GM23338 (cell line): ENCODE measurements at places on chromosomes 4 and X. TPM values are rescaled to one million over a fixed set of nuclear protein-coding genes. Genes with fewer than 3 reads are reported as not detected.

GRCh38 chr4:46937493-46937892 is 28.4 kb upstream of the COX7B2 start:
- H3K36me3 ChIP-seq: no peaks in the 10 kb centered on the region
- peak; percentile 58 for DNase-seq
- no peaks in the 10 kb centered on the region for H3K27me3 ChIP-seq
- H3K4me3 ChIP-seq: no peak overlapping the region
- no peak overlapping the region for H3K27ac ChIP-seq

NALF2 gene
- total RNA-seq: 8.0 and 10.5 TPM in 2 replicates

DNA sequence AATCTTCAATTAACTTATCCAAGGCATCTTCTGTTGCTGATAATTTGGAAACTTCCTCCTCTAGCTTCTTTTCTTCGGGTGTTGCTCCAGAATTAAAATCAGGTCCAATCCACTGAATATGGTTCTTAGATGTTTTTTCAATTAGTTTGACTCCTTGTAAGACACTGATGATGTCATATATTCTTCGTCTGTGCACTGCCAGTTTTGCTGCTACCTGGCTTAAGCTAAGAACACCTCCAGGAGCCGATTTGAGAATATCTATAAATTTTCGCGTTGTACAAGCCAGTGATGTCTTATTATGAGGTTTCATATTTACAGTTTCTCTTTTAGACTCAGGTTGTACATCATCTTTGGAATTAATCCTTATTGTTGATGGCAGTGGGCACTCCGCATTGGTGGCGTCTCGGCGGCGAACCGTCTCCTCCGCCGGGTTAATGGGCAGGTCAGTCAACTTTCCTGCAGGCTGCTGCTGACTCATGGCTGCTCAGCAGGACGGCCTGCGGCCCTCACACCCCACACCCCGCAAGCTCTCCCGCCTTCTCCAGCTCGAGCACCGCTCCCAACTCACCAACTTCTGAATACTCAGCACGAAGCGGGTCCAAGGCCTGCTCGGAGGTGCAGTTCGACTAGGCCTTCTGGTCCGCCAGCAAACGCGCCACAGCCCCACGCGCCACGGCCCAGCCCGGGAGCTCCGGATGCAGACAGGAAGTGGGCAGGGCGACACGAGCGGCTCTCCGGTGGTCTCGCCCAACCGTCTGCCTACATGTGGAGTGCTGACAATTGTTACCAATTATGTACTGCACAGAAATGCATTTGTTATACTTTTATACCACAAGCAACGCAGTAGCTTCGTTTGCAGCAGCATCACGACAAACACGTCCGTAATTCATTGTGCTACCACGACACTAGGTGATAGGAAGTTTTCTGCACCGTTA is 49.2 kb upstream of the FHL1 start:
- peak; percentile 34 for DNase-seq
- no peak overlapping the region for H3K4me3 ChIP-seq
- no peaks in the 10 kb centered on the region for H3K27me3 ChIP-seq
- no peak overlapping the region for H3K27ac ChIP-seq

SLC34A2 gene
- 0.80 and 5.7 TPM in 2 replicates for total RNA-seq

- H3K27me3 ChIP-seq: no peaks in the 10 kb centered on the region
- no peak overlapping the region for H3K27ac ChIP-seq
- H3K4me1 ChIP-seq: no peaks in the 10 kb centered on the region
- no peak overlapping the region for H3K4me3 ChIP-seq
Measured at GRCh38 chr4:74619931-74620702, 174.2 kb downstream of the BTC start.

GRCh38 chrX:47637546-47638195 is 7.9 kb upstream of the CFP start:
- H3K4me3 ChIP-seq: peak overlapping the region; percentile 39; the same call in 1 of the 2 replicates
- 0 out of 2 replicates have a peak, but pooled peaks cover 8% of the 10 kb centered on the region for H3K36me3 ChIP-seq
- H3K4me1 ChIP-seq: no peaks in the 10 kb centered on the region
- H3K27ac ChIP-seq: peak overlapping the region; percentile 78; the same call in 1 of the 2 replicates
- no peaks in the 10 kb centered on the region for H3K27me3 ChIP-seq

- H3K4me1 ChIP-seq: no peaks in the 10 kb centered on the region; the same call in 1 of the 2 replicates
- H3K27me3 ChIP-seq: no peaks in the 10 kb centered on the region
- no peak overlapping the region for H3K4me3 ChIP-seq
Measured at GRCh38 chrX:136196691-136197155, 49.4 kb downstream of the FHL1 start.

ENPP6 gene
- total RNA-seq: 0.23 TPM in 1 of 2 replicates, not detected in the other

GRCh38 chr4:87499403-87500091 is 29.6 kb downstream of the SPARCL1 start:
- DNase-seq: no peak
- H3K4me3 ChIP-seq: no peak overlapping the region
- H3K27me3 ChIP-seq: no peaks in the 10 kb centered on the region
- no peaks in the 10 kb centered on the region for H3K4me1 ChIP-seq
- no peak overlapping the region for H3K27ac ChIP-seq
- no peaks in the 10 kb centered on the region for H3K36me3 ChIP-seq

USP17L17 gene
- not detected in 2 replicates for total RNA-seq

DNA sequence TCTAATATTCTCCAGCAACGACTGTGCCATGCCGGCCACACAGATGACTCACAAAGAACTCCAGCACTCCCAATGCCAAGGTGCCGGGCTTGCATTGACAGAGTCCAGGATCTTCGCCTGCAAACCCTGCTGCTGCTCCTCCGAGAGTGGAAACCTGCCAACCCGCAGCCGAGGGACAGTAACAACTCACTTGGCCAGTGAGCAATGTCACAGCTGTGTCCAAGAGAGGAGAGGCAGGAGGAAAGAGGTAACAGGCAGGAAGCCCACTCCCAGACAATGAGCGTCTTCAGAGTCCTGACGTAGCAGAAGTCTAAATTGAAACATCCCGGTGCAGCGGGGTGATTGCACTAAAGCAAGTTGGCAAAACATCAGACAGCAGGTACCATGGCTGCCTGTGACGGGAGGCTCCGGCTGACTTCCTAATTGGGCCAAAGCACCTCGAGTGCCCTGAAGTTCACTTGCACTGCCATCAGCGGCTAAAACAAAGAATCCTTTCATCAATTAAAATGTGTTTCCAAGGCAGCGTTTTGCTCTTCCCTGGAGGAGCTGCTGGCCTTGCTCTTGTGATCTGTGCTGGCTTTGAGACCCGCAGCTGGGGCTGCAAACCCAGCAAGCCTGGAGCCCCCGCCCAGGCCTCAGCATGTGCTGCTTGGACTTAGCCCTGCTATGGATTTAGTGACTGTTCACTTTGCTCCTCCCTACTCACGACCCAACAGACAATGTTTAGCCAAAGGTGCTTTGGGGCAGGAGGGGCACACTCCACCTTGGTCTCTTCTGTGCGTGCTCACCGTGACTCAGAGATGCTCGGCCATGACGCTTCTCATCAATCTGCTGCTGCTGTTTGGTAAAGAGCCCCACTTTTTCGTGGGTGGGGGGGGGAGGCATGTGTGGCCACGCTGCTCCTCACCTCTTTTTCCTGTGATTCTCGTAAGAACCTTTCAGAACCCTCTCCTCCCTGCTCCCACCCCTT is 36.5 kb downstream of the DCTD start:
- no peak for DNase-seq
- H3K36me3 ChIP-seq: no peaks in the 10 kb centered on the region

DNA sequence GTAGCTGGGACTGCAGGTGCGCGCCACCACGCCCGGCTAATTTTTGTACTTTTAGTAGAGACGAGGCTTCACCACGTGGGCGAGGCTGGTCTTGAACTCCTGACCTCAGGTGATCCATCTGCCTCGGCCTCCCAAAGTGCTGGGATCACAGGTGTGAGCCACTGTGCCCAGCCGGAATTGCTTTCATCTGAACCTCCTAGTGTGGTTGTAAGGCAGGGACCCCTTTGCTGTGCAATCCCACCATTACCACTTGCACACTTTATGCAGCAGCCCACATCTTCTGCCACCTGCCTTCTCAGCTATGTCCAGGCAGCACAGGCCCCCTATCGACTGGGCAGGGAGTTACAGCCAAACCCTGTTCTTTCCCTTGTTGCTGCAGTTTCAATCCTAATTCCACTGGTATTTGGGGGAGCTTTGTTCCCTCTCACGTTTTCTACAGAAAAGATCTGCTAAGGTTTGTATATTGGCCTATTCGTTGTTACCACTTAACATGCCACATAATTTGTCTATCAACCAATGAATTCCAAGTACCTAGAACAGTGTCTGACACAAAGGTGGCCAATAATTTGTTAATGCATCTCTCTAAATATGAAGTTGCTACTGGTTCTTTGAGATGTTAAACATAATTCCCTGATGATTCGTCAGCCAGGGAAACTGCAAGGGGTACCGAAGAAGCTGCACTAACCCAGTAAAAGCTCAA is 6.5 kb downstream of the RPL39 start:
- H3K27me3 ChIP-seq: no peaks in the 10 kb centered on the region
- H3K4me1 ChIP-seq: peaks cover 17% of the 10 kb centered on the region
- DNase-seq: peak; percentile 47
- H3K36me3 ChIP-seq: peaks cover 15% of the 10 kb centered on the region
- H3K27ac ChIP-seq: 0 out of 2 replicates have a peak overlapping the region, but pooled peaks have one; percentile 23

TMEM184C gene
- 42.2 TPM in 2 replicates for total RNA-seq

- H3K36me3 ChIP-seq: no peaks in the 10 kb centered on the region
- H3K4me1 ChIP-seq: peaks cover 4% of the 10 kb centered on the region; the same call in 1 of the 2 replicates
- peak; percentile 15 for DNase-seq
- H3K4me3 ChIP-seq: no peak overlapping the region
- H3K27me3 ChIP-seq: no peaks in the 10 kb centered on the region
- H3K27ac ChIP-seq: no peak overlapping the region
Measured at GRCh38 chrX:123436512-123437136, 252.5 kb downstream of the GRIA3 start.

DNA sequence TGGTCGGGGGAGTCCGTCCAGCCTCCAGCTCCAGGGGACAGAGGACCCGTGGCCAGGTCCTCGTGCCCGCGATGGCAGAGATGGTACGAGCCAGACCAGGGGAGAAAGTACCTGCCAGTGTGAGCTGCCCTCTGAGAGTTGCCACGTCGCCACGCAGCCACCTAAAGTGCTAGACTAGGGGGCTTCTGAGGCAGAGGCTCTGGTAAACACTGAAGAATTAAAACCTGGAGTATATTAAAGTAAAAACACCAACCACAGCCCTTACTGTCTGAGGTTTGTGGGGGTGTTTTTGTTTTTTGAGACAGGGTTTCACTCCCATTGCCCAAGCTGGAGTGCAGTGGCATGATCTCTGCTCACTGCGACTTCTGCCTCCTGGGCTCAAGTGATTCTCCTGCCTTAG is 60.1 kb upstream of the SORCS2 start:
- no peaks in the 10 kb centered on the region for H3K27me3 ChIP-seq
- no peaks in the 10 kb centered on the region for H3K36me3 ChIP-seq
- H3K4me1 ChIP-seq: peaks cover 8% of the 10 kb centered on the region

SSX4B gene
- total RNA-seq: 0.19 TPM in 1 of 2 replicates, not detected in the other
